ENCODE measurements at places on chromosomes 2 and 18. TPM values are rescaled to one million over a fixed set of nuclear protein-coding genes. Genes with fewer than 3 reads are reported as not detected.

Gene CIDEA
- polyA plus RNA-seq = not detected

Gene SRD5A2
- polyA plus RNA-seq = 0.11 TPM

Gene NCKAP5
- 2.1 TPM for polyA plus RNA-seq

Gene AKAIN1
- polyA plus RNA-seq = not detected

Gene CHRNG
- polyA plus RNA-seq = not detected

Gene SPRED2
- 5.4 TPM for polyA plus RNA-seq

Gene TMEM169
- 28.8 TPM for polyA plus RNA-seq

Gene LYG1
- polyA plus RNA-seq = 6.8 TPM

Gene TBR1
- polyA plus RNA-seq = 4.5 TPM

Gene MYOM1
- polyA plus RNA-seq = 1.7 TPM

Gene FSIP2
- 12.2 TPM for polyA plus RNA-seq

Gene IL1B
- polyA plus RNA-seq = not detected

Gene CYP20A1
- 12.9 TPM for polyA plus RNA-seq

Gene C1GALT1C1L
- not detected for polyA plus RNA-seq
